ENCODE measurements at places on chromosomes 12 and 14. TPM values are rescaled to one million over a fixed set of nuclear protein-coding genes. Genes with fewer than 3 reads are reported as not detected.

GRCh38 chr14:93725002-93725582, 63.2 kb downstream of the PRIMA1 start:
- no peak for DNase-seq

- DNase-seq = no peak
Observed at GRCh38 chr12:5138256-5138655, 94.6 kb downstream of the KCNA5 start.

DNA sequence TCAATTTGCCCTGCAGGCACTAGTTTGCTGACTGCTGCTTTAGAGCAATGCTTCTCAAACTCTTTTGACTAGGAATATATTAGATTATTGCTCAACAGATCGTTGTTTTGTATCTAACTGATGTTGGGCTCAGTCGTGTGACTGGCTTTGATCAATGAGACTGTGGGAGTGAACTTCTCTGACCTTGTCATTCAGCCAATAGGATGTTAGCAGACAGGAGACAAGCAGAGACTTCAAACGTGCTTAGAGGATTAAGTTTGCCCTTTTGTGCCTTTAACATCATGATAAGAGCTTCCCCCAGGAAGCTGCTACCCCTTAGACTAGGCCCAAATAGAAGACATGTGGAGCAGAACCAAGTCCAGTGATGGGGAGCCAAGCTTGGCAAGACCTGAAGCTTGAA, 76.7 kb upstream of the ELK3 start:
- no peak for DNase-seq

DNA sequence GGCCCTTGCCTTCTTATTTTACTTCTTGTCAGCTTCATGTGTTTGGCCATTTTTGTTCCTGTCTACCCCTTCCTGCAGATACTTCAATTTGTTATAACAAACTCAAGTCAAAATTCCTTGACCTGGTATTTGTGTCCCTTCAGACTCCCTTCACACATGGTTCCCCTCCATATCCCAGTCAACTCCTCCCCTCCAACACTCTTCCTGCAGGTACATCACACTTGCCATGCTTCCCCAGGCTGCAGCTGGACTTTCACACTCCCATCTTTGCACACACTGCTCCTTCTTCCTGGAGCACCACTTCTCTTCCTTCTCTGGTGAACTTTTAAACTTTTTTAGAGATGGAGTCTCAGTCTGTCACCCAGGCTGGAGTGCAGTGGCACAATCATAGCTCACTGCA, 18.9 kb upstream of the FIGNL2 start:
- no peak for DNase-seq

DNA sequence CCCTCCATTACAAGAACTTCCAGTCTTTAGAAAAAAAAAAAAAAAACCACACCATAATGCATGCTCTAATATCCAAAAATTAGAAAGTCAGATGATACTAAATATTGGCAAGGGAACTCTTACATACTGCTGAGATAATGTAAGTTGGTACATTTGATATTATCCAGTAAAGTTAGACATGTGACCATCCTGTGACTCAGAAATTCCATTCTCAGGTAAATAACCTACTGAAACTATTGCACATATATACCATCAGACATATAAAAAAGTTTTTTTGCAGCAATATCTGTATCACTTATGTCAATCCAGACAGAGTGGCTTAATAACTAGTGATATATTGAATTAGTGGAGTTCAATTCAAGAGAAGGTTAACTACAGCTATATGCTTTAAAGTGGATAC, 63.5 kb downstream of the KITLG start:
- DNase-seq = no peak

- DNase-seq = no peak
Observed at GRCh38 chr12:56521209-56521589, 421 bp upstream of the RBMS2 start.

DNA sequence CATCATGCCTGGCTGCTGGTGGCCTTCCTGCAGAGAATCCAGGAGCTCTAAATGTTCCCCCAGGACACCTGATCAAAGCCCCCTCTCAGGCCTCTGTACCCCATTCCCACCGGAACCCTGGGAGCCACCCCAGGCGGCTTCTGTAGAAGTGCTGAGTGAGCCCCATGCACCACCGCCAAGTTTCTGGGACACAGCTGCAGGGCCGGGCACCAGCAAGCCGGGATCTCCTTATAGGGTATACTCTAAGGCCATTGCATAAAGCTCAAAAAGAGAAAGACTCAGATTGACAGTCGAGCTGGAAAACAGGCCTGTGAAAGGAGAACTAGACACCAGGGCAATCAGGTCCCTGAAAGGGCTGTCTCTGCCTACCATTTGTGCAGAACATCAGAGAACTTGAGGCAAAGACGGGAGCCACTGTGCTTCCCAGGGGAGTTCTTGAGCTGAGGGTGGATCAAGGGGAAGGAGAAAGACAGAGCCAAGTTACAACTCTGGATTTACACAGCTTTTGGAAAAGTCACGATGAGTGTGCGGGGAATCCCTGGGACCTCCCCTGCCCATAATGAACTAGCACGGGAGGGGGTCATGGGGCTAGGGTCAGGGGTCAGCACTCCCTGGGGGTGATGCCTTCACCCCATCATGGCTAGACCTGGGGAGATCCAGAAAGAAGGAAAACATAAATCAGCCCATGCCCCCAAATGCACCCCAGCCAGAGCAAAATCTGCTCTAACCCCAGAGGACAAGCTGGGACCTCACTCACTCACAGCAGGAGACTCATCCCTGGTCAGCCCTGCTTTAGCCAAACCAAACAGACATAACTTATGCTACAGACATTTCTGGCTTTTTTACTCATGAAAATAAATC, 51.1 kb downstream of the ITPK1 start:
- no peak for DNase-seq

- DNase-seq = no peak
Observed at GRCh38 chr12:116837097-116837496, 44.1 kb downstream of the HRK start.

DNA sequence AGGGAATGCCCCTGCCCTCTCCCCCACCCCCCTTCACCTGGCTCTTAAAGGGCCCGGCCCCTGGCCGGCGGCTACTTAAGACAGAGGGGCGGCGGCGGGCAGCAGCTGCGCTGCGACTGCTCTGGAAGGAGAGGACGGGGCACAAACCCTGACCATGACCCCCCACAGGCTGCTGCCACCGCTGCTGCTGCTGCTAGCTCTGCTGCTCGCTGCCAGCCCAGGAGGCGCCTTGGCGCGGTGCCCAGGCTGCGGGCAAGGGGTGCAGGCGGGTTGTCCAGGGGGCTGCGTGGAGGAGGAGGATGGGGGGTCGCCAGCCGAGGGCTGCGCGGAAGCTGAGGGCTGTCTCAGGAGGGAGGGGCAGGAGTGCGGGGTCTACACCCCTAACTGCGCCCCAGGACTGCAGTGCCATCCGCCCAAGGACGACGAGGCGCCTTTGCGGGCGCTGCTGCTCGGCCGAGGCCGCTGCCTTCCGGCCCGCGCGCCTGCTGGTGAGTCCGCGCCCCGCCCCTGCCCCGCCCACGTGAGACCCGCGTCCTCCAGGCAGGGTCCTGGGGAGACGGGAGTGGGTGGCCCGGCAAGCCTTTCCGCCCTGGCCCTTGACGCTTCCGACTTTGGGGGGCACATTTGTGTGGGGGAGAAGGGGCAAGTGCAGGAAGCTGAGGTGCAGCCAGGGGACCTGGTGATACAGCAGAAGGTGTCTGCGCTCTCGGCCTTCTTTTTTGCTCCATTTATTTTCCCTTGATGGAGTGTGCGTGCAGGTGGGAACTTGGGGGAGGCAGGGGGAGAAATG, at the start of gene IGFBP6:
TSS of gene IGFBP6 (plus strand) at position 104 of the 790 bp plus-strand sequence. CDS start at position 155, 51 bp downstream.
- peak; percentile 79 for DNase-seq

DNA sequence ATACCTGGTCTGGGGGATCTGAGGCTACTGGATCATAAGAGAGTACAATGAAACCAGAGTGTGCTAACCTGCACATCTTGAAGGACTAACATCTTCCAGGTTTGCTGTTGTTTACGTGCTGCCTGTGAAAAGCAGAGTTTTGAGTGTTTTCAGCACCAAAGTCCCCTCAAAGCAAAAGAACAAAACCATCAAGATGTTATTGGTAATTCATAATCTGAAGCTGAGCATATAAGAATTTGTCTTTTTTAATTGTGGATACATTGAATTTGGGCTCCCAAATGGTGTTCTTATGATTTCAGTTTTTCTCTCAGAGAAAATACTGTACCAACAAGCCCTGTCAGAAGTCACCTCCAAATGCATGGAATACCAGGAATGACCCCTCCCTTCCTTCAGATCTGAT, 110.2 kb downstream of the BTG1 start:
- no peak for DNase-seq

GRCh38 chr12:13093191-13093847, 10.1 kb downstream of the GSG1 start:
- no peak for DNase-seq

DNA sequence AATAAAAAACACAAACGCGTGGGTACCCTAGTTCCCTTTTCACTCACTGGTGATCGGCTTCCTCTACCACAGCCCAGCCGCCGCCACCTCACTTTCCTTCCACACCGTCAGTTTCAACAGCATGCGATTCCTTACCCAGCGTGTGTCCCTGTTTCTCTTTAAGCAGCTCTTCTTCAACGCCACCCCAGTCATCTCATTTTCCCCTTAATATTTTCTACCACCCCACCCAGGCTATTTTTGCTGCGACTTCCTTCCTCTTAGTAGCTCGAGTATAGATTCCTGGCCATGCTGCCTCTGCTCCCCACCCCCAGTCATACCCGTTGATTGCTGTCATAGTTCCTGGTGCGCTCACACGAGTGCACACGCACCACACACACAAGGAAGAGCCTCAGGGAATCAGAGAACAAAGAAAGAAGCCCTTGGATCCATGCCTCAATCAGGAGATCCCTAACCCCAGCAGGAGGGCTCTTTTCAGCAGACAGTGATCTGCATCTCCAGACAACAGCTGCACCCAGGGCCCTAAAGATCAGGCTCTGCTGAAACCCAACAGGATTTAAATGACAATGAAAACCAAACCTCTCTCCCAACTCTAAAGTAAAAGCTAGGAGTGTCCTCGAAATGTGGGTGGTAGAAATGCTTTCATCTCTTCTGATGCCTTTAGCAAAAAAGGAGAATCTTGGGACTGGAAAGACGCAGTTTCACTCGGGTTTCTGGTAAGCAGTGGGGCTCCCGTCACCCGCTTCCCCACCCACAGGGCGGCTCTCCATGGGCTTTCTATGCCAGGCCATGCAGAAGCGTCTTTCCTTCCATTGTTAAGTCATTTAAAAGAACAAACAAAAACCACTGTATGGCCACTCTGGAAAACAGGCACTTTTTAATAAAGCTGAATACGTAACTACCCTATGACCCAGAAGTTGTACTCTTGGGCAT, 23.8 kb downstream of the VPS37B start:
- peak; percentile 78 for DNase-seq

- no peak for DNase-seq
Observed at GRCh38 chr12:56257491-56258067, 605 bp downstream of the ANKRD52 start.

DNA sequence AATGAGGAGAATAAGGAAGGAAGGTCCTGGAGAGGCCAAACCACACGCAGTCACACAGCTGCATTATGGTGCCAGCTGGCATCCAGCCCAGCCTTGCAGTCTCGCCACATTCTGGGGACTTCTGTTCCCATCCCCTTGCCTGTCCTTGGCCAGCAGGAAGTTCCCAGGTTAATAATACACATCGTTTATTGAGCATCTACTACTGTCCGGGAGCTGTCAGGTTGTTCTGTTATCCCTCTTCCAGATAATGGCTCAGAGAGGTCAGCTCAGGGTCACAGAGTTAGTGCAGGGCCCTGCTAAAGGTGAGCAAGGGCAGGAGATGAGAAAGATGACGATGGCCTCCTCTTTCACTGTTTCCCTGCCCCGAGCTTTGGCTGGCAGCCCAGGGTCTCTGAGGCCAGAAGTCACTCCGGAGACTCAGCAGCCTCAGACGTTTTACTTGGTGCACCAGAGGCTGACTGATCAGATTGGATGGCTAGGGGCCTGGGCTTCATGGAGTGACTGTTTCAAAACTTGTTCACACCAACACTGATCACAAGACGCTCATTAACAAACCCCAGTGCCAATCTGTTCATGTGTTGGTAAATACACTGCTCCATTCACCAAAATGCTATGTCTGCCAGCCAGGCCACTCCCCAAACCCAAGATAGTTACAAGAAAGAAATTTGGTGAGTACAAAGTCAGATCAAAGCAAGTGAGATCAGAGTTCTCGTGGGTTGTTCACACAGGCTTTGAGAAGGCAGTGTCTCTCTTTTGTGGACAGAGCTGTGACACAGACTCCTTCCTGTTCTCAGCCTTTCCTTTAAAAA, 79.2 kb downstream of the B4GALNT3 start:
- DNase-seq = peak; percentile 82

DNA sequence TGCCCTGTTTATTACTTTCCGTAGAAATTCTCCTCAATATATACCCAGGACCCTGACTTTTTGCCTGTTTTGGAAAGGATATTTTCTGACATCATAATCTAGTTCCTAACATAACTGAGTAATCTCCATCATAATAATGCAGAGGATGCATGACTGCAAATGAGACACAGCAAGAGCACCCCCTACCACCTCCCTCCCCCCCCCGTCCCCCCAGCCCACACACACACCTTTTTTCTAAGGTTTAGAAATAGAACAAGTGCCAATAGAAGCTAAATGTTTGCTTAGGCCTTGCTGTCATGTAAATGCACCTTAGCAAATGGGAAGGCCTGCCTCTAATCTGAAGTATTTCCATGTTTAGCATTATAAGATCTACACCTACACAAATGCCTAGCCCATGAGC, at the start of gene PTHLH:
TSS of gene PTHLH (minus strand) at position 13 of the 400 bp plus-strand sequence. CDS start 3,239 bp downstream, outside the sequence.
- DNase-seq = no peak

FOXG1 gene
- not detected for total RNA-seq

GDF11 gene
- total RNA-seq = 14.9 TPM

PPP2R3C gene
- 20.1 TPM for total RNA-seq

CATSPERB gene
- 6.8 TPM for total RNA-seq

SYNDIG1L gene
- total RNA-seq = 0.27 TPM

HNRNPA1 gene
- total RNA-seq = 264 TPM

HOXC13 gene
- total RNA-seq = not detected

SMIM41 gene
- total RNA-seq = 1.4 TPM
